ENCODE measurements at places on chromosomes 16 and 17.

- DNase-seq, result no peak
Observed at GRCh38 chr16:29837841-29838240, 17.6 kb downstream of the MVP start.

DNA sequence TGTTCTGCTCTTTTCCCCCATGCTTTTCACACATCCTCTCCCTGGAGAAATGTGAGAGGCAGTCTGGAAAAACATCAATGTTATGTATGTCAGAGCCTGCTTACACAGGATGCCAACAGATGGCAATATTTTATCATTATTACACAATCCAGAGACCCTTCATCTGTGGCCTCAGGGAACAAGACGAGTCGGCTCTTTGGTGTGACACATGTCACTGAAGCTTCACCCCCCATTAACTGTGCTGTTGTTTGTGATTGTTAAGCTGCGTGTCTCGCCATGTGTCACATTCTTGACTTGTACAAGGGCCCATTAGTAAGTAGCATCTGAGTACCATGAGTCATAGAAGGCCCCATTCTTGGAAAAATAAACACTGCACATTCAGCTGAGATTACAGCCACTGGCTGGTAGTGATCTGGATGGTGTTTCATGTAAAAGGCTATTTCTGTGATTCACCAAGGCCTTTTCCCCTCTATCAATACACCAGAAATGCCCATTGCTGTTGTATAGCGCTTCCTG, 682.1 kb upstream of the SOX9 start:
- DNase-seq, result no peak

GRCh38 chr17:41394254-41394996, 3.0 kb downstream of the KRT31 start:
- DNase-seq, result no peak

DNA sequence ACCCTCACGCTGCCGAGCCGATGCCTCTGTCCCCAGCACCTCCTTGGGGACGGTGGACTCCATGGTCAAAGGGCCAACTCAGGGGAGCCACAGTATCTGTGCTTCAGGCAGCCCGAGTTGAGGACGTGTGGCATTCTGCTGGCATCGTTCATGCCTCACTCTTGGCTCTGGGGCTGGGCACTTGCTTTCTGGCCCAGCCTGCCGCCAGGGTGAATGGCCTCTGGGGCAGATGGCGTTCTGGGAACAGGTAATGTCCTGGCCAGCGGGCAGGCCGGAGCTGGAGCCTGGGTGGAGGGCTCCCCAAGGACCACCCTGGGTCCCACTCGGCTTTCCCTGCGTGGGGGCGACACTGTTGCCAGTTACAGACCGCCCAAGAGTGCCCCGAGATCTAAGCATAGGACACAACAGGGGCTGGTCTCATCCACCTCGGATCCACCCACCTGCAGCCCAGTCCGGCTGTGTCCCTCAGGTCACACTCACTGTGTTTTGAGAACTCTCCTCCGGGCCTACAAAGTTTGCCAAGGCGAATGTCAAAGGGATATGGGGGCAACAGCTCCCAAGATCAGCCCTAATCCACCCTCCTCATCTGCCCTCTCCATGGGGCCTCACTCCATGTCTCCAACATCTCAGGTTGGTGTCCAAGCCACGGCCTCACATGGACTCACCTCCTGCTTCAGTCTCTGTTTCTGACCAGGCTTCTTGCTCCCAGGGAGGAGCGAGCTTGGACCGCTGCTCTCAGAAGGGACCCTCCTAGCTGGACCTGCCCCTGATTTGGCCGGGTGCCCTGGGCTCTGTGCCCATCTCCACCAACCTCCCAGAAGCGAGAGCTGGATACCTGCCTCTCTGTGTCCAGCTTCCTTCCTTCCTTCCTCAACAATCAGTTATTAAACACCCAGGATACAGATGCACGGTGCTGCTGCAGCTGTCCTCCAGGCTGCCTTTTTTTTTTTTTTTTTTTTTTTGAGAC, 60.8 kb downstream of the TMEM235 start:
- DNase-seq, result no peak

DNA sequence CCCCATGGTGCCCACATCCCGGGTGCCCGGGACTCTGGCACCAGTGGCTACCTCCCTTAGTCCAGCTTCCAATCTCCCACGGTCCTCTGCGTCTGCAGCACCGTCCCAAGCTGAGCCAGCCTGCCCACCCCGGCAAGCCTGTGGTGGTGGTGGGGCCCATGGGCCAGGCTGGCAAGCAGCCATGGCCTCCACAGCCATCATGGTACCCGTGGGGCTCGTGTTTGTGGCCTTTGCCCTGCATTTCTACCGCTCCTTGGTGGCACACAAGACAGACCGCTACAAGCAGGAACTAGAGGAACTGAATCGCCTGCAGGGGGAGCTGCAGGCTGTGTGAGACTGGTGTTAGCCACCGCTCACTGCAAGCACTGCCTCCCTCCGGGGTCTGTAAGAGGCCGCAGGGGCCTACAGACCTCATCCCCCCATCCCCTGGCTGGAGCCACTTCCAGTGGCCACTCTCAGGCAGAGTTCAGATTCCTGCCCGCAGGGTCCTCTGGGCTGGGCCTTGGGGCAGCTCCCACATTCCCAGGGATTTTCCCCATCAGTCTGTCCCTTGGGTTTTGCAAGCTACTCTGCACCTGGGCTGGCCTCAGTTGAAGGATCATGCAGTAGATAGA, 3.9 kb upstream of the SETD1A start:
- peak; percentile 95 for DNase-seq

DNA sequence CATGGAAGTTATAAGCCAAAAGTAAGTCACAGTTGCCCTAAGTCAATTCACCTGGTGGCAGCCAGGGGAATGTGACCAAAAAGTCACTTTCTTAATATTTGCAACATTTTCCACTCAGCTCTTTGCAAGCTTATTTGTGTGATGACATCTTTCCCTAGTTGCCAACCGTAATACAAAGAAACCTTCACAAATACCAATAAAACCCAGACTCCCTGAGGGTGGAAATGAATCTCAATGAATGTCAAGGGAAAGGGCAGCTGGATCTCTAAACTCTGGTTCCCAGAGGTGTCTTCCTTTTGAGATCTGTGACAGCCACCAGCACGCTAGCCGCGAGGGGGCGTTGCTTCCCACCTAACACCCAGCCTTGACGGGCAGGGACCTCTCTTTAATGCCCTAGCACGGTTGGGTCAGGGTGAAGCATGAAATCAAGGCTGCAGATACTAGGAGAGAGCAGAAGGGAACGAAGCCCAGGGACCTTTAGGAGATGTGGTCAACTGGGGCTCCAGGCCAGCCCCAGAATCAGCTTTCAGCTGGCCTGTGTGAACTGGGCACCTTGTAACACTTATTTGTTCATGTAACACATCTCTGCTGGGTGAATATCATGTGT, 82.2 kb downstream of the CMC2 start:
- DNase-seq, result peak; percentile 90

GRCh38 chr17:38590988-38591758, 14.6 kb downstream of the SRCIN1 start:
- DNase-seq, result no peak

DNA sequence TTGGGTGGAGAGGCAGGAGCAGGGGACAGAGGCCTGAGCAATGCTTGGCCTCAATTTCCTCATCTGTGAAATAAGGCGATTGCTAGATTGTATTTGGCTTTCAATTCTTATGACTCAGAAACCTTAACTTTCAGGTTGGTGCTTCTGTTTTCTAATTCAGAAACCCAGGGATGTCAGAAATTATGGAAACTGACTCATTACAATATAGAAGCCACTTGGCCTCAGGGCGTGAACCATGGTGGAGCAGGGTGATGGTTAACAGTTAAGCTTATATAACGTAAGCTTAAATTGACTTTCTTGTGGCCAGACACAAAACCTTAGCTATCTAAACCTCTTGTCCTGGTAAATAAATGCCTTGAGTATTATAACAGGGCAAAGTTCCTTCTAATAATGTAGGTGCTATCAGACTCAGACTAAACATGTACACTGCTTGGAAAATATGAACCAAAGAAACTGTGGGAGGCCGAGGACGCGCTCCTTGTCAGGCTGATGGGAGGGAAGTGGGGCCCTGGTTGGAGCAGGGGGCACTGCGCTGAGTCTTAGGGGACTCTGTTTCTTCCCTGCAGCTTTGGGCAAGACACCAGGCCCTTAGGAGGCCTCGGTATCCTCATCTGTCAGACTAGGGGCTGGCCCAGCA, 17.1 kb upstream of the SREBF1 start:
- no peak for DNase-seq

- no peak for DNase-seq
Observed at GRCh38 chr16:51569203-51569931, 418.3 kb upstream of the SALL1 start.
